A549 (cell line): ENCODE measurements at places on chromosomes 12 and 14.

GRCh38 chr14:63423889-63424288, 105.2 kb upstream of the GPHB5 start:
- DNase-seq, result no peak

DNA sequence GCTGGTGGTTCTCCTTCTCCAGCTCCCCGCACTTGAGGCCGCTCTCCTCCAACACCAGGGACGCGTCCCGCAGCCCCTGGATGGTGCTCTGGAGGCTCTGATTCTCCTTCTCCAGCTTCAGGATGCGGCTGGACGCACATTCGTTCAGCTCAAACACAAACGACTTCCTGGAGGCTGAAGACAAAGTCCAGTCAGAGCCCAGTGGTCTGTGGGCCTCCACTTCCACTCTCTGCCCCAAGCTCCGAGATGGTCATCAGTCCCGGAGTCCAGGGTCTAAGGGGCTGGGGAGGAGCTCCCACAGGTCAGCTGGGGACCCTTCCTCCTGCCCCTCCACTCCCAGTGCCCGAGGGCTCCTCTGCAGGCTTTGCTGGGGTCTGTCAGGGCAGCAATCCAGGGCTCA, 76.6 kb upstream of the GPR68 start:
- no peak for DNase-seq

DNA sequence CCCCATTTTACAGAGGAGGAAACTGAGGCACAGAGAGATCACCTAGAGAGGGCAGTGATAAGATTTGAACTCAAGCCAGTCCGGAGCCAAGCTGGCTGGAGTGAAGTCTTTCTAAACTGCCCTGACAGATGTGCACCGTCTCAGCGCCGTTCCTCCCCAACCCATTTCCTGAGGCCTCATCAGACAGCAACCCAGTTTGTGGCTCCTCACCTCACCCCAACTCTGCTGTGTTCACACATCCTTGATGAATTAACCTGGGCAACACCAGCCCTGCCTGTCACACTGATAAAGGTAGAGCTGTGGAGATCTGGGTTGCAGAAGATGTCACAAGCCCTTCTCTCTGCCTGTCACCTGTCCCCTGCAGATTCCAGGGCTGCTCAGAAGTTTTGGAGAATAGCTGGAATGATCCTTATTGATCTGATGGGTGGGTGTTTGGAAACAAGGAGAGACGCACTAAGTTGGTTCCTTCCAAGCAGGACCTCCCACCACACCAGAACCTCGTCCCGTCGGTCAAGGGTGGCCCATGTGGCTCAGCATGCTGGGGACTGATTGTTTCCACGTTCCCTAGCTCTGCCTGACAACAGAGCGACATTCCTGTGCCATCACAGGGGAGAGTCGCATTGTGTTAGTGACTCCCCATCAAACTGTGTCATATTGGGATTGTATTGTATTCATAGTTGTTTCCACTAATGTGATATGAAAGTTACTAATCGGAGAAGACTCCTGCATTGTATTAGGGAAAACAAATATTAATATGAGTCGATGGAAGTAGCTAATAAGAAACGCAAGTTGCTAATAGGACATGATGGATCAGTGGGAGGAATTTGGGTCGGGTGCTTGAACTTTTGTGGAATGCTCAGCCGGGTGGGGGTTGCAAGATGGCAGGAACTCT, 200.6 kb downstream of the PHETA1 start:
- DNase-seq, result no peak

DNA sequence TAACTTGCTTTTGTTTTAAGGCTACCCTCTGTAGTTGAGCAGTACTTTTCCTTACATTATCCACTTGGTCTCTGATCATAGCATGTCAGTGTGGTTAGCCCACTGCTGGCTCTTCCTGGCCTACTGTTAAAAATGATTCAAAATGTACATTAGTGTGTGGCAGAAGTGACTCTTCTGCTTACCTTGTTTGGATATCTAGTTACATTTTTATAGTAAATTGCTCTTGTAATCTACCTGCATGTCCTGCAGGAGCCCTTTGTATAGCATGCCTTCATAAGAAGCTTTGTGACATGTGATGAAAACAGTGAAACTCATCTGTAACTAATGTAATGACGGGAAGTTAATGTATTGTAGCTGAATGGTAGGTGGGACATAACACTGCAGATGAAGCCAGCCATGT, 8.1 kb downstream of the SPATS2 start:
- no peak for DNase-seq

DNA sequence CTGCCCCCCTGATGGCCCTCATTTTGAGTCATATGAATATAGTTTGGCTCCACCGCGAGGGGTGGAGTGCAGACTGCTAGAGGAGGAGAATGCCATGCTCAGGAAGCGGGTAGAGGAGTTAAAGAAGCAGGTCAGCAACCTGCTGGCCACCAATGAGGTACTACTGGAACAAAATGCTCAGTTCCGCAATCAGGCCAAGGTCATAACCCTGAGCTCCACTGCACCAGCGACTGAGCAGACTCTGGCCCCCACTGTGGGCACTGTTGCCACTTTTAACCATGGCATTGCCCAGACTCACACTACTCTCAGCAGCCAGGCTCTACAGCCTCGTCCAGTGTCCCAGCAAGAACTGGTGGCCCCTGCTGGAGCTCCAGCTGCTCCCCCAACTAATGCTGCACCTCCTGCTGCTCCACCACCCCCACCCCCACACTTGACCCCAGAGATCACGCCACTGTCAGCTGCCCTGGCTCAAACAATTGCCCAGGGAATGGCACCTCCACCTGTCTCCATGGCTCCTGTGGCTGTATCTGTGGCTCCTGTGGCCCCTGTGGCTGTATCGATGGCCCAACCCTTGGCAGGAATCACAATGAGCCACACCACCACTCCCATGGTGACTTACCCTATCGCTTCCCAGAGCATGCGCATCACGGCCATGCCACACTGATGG, 3.3 kb downstream of the ZC3H10 start:
- DNase-seq, result no peak
